ENCODE measurements at places on chromosomes 2 and 18. TPM values are rescaled to one million over a fixed set of nuclear protein-coding genes. Genes with fewer than 3 reads are reported as not detected.

Gene CRYBA2
- not detected for total RNA-seq

Gene MCEE
- total RNA-seq: 41.4 TPM

Gene NGEF
- total RNA-seq: 2.0 TPM

Gene ANKRD30BL
- 3.0 TPM for total RNA-seq

Gene CD8B2
- 0.55 TPM for total RNA-seq
